ENCODE measurements at places on chromosomes 16 and 17. TPM values are rescaled to one million over a fixed set of nuclear protein-coding genes. Genes with fewer than 3 reads are reported as not detected.

DNA sequence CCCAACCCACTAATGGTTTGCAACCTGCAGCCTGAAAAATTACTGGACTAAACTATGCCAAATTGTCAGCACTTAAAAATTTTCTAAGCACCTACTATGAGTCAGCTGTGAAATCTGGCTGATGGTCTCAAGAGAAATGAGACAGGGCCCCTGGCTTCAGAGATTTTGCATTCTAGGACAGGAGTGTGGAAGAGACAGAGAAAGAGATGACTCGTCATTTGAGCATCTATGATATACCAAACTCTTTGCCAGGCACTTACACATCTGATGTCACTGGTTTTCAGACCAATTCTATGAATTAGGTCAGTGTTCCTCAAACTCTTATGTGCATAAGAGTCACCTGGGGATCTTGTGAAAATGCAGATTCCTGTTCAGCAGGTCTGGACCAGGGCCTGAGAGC lies 44.4 kb downstream of the CLEC19A start:
- DNase-seq, result no peak

DNA sequence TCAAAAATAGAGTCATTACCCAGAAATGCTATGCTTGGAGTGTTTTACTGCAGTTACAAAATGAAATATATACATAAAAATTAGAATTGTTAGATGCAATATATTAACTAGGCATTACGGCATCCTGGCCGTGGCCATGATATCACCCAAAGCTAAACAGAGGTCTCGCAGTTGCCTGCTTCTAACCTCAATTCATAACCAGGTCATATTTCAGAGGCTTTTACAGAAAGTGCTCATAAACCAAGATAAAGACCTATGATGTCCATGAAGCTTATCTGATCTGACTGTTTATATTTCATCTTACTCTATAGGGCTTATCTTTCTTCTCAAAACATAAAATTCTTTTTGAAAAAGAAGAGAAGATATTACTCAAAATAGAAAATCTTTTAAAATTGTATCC lies 664.5 kb upstream of the SALL1 start:
- no peak for DNase-seq

DNA sequence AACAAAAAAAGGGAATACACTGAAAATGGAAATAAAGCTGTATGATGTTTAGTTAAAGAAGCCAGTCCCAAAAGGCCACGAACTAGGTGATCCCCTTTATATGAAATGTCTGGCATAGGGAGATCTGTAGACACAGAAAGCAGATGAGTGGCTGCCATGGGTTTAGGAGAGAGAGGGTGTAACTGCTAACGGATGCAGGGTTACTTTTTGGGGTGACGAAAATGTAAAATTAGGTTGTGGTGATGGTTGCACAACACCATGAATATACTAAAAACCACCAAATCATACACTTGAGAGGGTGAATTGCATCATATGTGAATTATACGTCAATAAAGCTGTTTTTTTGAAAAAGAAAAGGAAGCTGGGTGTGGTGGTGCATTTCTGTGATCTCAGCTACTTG lies 99.6 kb downstream of the ADCY9 start:
- no peak for DNase-seq

DNA sequence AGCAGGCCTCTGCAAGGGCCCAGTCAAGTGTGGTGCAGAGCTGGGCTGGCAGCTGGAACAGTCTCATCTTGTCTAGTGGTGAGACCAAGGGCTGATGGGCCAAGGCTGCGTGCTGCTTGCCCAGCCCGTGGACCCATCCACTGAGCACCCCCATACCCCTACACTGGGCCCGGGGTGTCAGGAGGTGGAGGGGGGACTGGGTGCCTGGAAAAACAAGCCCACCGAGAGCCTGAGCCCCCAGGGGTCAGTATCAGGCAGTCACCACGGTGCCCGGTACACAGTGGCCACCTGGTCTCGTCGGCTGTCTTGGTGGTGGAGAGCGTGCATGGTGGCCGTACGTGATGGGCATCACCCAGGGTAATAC lies 238.3 kb downstream of the SEC14L1 start:
- DNase-seq, result no peak

Gene AMFR
- 143 TPM for polyA plus RNA-seq

Gene CES4A
- polyA plus RNA-seq, result 12.4 TPM

Gene NLK
- polyA plus RNA-seq, result 55.4 TPM

DNA sequence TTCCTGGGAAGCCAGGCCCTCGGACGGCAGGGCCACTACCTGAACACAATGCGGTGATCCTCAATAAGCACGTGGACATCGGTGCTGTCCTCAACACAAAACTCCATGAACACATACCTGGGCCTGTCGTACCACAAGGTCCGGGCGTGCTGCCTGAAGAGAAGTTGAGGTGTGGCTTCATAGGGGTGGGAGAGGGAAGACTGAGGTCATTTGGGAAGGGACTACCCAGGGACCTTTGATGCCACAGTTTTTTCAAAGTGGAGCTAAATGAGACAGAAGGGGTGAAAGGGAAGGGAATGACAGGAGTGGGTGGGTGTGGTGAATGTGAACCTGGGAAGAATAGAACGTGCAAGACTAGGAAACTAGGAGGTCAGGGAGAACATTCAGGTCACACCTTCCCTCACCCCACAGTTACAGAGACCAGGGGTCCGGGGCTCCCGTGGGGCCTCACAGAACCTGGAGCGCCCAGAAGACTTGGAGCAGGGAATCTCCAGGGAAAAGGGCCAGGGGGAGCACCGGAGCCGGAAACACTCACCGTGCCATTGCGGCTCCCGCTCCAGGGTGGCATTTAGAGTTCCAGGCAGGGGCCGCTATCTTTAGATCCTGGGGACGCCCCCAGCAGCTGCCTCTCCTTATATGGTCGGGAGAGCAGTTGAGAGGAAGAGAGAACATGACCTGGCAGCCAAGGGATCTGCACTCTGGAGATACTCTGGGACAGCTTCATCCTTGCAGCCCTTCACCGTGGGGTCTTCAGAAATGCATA lies at the start of gene PTGES3L:
PTGES3L (minus strand) TSS at position 570 of the 763 bp plus-strand sequence; CDS start at position 543, 27 bp downstream.
- DNase-seq, result no peak

DNA sequence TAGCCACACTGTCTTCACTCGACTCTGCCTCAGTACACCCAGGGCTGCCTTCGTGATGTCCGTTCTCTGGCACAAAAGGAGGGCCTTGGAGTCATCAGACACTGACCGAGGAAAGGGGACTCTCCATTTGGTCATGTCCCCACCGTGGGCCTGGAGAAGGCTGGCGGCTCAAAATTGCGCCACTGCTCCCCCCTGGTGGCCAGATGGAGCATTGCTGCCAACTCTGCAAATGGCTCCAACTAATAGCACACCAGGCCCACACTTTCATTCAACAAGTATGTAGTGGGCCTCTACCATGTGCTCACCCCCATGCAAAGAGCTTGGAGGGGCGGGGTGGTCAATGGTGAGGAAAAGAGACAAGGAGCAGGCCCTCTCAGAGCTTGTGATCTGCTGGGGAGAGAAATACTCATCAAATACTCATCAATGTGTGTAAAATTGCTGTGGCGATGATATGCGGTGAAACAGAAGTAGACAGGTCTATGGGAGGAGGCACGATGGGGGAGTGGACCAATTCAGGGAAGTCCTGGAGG lies 5.2 kb upstream of the GRIN2C start:
- peak; percentile 63 for DNase-seq

- no peak for DNase-seq
These were observed 6.2 kb downstream of the PLCG2 start for GRCh38 chr16:81785138-81785924.

All from left kidney (tissue), 8 donors.